Esophagus squamous epithelium (tissue), 5 donors: ENCODE measurements at places on chromosomes 6 and 20. TPM values are rescaled to one million over a fixed set of nuclear protein-coding genes. Genes with fewer than 3 reads are reported as not detected.

DNA sequence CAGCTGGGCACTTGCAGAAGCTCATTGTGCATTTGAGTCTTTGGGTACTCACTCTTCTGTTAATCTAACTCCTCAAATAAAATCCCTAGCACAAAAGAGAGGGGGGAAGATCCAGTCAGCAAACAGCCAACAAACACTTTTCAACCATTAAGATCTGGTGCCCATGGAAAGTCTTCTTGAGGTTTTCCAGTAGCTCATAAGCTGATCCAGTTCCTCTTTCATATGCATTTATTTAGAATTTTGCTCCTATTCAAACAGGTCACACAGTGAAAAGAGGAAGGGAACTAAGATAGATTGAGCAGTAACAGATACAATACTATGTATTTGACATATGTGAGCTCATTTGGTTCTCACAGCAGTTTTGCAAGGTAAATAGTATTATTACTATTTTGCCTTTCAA is 38.6 kb downstream of the HLA-DPB1 start:
- DNase-seq: no peak

GRCh38 chr6:30816791-30817739 is 67.3 kb upstream of the DDR1 start:
- DNase-seq: no peak

DNA sequence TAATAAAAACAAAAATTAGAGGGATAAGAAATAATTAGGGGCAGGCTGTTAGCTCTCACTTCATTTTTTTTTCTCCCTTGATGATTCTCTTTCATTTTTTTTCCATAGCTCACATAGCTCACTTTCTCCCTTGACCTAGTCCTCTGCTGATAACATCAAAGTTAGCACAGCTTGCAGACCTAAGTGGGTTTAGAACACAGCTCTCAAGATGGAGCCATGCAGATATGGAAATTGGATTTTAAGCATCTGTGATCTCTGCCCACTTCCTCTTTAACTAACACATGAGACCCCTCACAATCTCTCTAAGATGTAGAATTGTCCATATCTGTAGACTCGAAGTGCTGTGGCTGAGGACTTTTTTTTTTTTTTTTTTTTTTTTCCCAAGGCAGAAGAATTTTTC is 257.1 kb downstream of the SOX4 start:
- DNase-seq: no peak

Gene LY6G6F
- not detected for total RNA-seq

- no peak for DNase-seq
Observed at GRCh38 chr6:8686077-8686476, 250.7 kb upstream of the SLC35B3 start.

Gene OXT
- not detected for total RNA-seq

GRCh38 chr20:57851796-57852195 is 142.0 kb upstream of the PMEPA1 start:
- no peak for DNase-seq

- no peak for DNase-seq
Observed at GRCh38 chr6:38818691-38819090, 103.6 kb downstream of the DNAH8 start.

Gene MYMX
- not detected for total RNA-seq

GRCh38 chr6:17472653-17473183 is 79.3 kb downstream of the CAP2 start:
- DNase-seq: no peak

Gene MMP24
- total RNA-seq: 0.38 TPM

- DNase-seq: no peak
Observed at GRCh38 chr6:124660185-124660584, 302.1 kb upstream of the RNF217 start.

- DNase-seq: no peak
Observed at GRCh38 chr20:60250251-60250650, 292.0 kb downstream of the CDH26 start.

- no peak for DNase-seq
Observed at GRCh38 chr6:155039618-155040017, 44.5 kb downstream of the TIAM2 start.

Gene RNF182
- total RNA-seq: not detected

Gene MOG
- not detected for total RNA-seq

DNA sequence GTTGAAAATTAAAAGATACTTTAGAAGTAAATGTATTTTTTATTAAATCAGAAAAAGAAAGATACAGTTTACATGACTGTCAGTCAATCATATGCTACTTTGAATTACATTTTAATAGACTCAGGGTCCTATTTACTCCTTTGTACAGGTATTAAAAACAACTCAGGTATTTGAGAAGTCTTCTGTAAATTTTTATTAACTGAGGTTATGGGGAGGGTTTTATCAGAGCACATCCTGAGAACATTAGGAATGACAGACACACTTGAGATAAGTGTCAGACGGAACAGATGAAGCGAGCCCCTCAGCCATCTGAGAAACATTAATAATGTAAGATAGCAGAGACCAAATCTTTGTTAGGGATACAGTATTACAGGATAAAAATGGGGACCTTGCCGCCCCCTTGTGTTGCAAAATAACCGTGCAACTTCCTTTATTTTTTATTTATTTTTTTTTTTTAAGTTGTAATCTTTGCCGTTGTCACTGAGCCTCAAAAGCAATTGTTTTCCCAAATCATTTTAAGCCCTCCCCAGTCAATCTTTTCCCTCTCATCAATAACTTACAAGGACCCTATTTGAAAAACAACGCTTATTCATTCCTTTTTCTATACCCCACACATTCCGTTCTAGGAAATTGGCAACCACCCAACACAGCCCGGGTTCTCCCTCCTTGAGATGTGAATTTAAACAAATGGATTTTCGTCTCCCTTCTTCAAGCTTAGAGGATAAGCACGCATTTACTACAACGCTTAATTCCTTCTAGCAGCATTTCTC is 126.7 kb downstream of the BCAS1 start:
- no peak for DNase-seq

- DNase-seq: no peak
Observed at GRCh38 chr20:13396826-13397225, 175.8 kb downstream of the ISM1 start.

- no peak for DNase-seq
Observed at GRCh38 chr6:135162678-135163439, 18.2 kb upstream of the MYB start.

DNA sequence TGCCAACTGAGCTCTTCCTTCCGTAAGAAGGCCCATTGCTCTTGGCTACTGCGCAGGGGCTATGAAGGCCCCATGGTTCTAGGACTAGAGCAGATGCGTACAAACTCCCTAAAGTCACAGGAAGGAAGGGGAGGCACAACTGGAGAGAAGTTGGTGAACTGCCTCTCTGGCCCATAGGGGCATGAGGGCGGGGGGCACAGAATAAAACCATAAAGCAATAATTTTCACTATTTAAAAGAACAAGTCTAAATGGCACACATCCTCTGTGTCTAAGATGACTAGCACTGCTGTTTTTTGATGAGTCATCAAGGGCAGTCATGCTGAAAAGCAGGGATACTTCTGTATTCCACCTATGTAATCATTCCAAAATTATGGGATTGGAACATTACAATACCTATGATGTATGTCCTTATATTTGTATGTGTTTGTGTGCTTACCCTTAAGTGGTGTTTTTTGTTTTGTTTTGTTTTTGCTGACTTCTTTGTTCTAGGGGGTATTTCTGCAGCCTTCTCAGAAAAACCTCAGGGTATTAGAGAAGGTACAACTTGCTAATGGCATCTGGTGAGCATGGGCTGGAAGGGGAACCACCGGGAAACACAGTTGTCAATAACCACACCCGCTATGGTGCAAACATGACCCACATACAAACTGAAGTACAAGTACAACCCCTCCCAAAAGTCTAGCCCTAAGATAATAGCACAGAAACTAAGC is 36.9 kb downstream of the B4GALT5 start:
- no peak for DNase-seq

DNA sequence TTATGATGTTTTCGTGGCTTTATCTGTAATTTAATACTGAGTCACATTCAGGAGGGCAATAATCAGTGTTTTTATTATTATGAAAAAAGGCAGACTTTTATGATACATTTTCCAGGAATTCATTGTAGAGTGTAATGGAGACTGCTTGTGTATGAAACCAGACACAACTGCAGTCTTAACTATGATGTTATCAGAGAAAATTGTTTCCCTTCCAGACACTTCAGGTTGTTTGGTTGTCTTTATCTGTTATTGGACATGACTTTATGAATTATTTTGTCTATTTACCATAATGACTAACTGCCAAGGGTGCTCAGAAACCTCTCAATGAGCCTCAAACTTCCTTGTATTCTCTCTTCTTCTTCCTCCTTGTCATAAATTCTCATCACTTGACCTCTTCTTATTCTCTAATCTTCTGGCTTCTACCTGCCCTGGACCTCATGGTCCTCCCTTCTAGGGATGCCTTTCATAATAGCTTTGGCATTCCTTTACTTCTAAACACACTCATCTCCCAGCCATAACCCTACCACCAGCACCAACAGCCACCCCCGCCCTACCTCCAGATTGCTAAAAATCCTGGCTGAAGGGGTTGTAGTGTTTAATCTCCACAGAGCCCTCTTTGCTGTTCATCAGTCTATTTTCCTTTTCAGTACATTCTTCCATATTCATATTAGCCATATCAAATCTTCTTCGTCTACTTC is 492.5 kb downstream of the CDKAL1 start:
- DNase-seq: no peak

Gene MUCL3
- 4.2 TPM for total RNA-seq

DNA sequence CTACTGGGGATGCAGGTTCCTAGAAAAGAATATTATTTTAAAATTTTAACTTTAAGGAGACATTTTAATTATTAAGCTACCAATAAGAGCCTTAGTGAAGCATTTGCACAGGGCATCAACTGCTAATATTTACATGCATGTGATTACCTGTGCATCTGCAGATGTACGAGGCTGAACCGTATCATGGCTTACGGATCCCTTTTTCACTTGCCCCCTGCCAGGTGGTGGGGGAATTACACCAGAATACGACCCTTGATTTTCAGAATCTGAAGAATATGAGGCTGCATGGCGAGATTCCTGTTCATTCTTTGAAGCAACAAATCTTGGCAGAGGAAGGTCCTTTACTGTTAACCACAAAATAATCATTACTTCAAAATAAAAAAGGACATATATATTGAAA is 42.7 kb downstream of the REPS1 start:
- DNase-seq: no peak

- DNase-seq: no peak
Observed at GRCh38 chr6:83417880-83418663, 12.8 kb downstream of the ME1 start.

DNA sequence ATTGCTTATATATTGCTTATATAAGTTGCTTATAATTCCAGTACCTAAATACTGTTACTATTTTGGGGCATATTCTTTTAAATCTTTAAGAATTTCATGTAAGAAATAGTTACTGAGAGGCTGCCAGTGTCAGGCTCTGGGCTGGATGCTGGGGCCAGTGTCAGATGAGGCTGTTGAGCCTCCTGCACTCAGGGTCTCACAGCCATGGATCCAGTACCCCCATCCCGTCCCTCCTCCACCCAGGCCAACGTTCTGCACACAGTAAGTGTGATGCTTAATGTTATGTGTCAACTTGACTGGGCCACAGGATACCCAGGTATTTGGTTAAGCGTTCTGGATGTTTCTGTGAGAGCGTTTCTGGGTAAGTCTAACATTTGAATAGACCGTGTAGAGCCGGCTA is 119.5 kb upstream of the PMEPA1 start:
- DNase-seq: no peak

Gene VWA7
- 0.59 TPM for total RNA-seq

GRCh38 chr6:37182736-37183590 is 13.0 kb downstream of the PIM1 start:
- no peak for DNase-seq

DNA sequence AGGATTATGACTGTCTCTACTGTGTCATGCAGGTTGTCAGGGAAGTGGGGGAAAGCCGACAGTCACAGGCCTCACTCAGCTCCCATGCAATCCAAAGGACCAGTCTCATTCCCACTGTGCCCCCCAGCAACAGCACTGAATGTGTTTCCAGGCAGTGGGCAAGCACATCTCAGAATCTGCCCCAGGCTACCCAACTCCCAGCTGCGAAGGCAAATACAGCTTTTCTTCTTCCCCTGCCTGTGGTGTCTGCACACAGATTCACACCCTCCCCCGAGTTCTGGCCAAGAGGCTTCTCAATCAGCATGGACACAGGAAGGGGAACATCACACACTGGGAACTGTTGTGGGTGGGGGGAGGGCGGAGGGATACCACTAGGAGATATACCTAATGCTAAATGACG is 75.3 kb downstream of the SNAP91 start:
- no peak for DNase-seq

Gene GSTA2
- not detected for total RNA-seq

- DNase-seq: no peak
Observed at GRCh38 chr6:21359926-21360325, 233.6 kb upstream of the SOX4 start.

- DNase-seq: no peak
Observed at GRCh38 chr20:50533061-50533460, 22.9 kb downstream of the PTPN1 start.

Gene CST2
- not detected for total RNA-seq

Gene KHDC3L
- total RNA-seq: not detected

GRCh38 chr6:2663123-2663522 is 87.6 kb downstream of the MYLK4 start:
- no peak for DNase-seq

Gene ATP6V1G2
- not detected for total RNA-seq

Gene WFDC6
- total RNA-seq: not detected

DNA sequence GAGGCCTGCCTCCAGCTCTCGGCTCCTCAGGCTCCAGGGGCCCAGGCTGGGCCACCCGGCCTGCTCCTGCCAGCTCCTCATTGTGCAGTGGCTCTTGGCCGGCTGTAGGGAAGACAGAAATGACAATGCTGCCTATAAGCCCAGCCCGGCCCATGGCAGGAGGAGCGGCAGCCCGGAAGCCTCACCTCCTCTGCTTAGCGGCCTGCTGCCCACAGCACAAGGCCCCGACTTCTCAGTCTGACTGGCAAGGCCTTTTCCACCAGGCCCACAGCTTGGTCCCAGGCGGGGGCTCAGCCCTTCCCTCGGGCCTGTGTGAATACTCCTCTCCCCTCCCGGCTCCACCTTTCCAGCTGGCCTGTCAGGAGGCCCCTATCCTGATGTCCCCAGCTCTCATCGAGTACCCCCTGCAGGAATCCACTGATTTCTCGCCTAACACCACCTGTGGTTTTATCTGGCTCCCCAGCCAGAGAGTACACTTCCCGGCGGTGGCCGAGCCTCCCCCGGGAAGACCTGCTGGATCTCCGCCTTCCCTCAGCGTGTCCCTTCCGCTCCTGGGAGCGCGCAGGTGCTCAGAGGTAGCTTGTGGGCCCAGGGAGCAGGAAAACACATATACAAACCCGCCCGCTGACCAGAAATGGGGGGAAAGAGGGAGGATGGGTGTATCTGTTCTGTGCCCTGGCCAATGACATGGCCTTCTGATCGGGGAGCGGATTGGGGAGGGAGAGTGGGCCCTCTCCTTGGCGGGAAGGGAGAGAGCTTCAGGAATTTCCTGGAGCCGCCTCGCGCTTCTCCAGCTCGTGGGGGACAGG is 963 bp downstream of the DDRGK1 start:
- no peak for DNase-seq
